ENCODE measurements at places on chromosomes 7 and 10.

DNA sequence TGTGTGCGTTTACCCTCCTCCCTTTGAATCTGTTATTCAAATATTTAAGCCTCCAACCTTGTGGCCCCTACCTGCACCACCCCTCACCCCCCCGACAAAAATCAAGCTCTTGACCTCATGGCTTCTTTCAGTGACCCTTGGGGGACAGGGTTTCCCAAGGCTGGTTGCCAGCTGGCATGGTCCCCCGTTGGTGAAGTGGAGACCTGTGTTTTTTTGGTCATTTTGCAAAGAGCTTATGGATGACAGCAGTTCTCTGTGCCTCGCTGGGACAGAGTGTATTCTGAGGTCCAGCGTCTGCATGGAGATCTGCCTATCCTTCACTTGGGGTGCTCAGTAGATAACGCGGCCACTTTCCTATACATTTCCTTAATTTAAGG lies 111.0 kb downstream of the TCF7L2 start:
- no peak for DNase-seq

DNA sequence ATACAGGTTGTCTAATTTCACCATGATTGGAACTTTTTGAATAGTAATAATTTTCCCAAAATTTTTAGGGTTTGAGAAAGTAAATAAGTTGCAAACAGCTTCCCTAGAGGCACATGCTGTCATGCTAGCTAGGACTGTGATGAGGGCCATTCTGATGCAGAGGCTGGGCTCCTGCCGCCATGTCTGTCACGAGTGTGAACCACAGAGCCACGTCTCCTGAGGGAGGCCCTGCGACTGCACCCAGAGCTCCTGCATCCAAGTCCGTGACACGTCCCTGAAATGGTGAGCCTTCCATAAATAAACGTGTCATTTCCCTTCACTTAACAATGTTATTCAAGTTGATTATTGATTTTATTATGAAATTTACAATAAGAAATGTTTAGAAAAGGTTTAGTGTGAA lies 40.0 kb downstream of the C10orf120 start:
- no peak for DNase-seq

- DNase-seq: no peak
These were observed 2.8 kb downstream of the ZNF746 start for GRCh38 chr7:149494738-149495368.

- DNase-seq: no peak
These were observed 1.7 kb downstream of the TSPAN12 start for GRCh38 chr7:120856198-120856597.

DNA sequence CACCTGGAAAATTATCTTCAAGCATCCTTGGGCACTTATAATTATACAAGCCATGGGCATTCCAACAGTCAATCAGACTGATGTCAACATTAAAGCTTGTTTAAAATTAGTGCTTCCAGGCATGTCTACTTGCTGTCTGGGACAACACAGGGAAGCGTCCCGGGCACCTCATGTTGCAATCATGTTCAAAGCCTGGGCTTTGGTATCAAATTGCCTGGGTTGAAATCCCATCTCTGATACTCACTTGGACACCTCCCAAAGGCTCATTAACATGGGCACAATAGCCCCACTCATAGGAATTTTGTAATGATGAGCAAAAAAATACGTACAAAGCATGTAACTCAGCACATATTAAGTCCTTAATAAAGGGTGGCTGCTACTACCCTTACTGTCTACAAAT lies 14.4 kb downstream of the AIFM2 start:
- DNase-seq: no peak

- DNase-seq: no peak
These were observed 332.0 kb upstream of the FZD1 start for GRCh38 chr7:90931986-90932916.

Measured in activated CD8-positive, alpha-beta memory T cell treated with anti-CD3 and anti-CD28 coated beads for 1 hour (primary cell).